ENCODE measurements at places on chromosomes 11 and 22. TPM values are rescaled to one million over a fixed set of nuclear protein-coding genes. Genes with fewer than 3 reads are reported as not detected.
A peak's percentile ranks its signal among the peaks of the same experiment; 100 is the strongest.

MMP11 gene
- 7.4 TPM for total RNA-seq

MYH9 gene
- 258 TPM for total RNA-seq

MS4A14 gene
- total RNA-seq: not detected

LRP4 gene
- total RNA-seq: 7.4 TPM

OR51B5 gene
- total RNA-seq: 140 TPM

SSH3 gene
- 57.8 TPM for total RNA-seq

CSRP3 gene
- not detected for total RNA-seq

GTSE1 gene
- 46.1 TPM for total RNA-seq

CCDC15 gene
- 2.4 TPM for total RNA-seq

ELFN2 gene
- 45.4 TPM for total RNA-seq

OR8D1 gene
- total RNA-seq: not detected

IL17REL gene
- not detected for total RNA-seq

CDKN1C gene
- total RNA-seq: 24.0 TPM

FAM111B gene
- 10.7 TPM for total RNA-seq

- no peaks in the 10 kb centered on the region for H3K4me1 ChIP-seq
- no peak for DNase-seq
- H3K27me3 ChIP-seq: no peaks in the 10 kb centered on the region
- H3K4me3 ChIP-seq: no peak overlapping the region
- no peaks in the 10 kb centered on the region for H3K36me3 ChIP-seq
- no peak overlapping the region for H3K27ac ChIP-seq
Observed at GRCh38 chr11:112361396-112361795, 100.7 kb upstream of the PLET1 start.

DNA sequence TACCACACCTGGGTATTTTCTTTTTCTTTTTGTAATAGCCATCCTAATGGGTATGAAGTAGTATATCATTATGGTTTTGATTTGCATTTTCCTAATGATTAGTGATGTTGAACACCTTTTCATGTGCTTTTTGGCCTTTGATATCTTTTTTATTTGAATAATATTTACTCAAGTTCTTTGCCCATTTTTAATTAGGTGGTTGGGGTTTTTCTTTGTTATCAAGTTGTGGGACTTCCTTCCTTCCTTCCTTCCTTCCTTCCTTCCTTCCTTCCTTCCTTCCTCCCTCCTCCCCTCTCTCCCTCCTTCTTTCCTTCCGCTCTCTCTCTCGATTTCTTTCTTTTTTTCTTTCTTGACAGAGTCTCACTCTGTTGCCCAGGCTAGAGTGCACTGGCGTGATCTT lies 75.0 kb upstream of the PDGFD start:
- no peaks in the 10 kb centered on the region for H3K27me3 ChIP-seq
- H3K27ac ChIP-seq: no peak overlapping the region
- no peak overlapping the region for H3K4me3 ChIP-seq

DNA sequence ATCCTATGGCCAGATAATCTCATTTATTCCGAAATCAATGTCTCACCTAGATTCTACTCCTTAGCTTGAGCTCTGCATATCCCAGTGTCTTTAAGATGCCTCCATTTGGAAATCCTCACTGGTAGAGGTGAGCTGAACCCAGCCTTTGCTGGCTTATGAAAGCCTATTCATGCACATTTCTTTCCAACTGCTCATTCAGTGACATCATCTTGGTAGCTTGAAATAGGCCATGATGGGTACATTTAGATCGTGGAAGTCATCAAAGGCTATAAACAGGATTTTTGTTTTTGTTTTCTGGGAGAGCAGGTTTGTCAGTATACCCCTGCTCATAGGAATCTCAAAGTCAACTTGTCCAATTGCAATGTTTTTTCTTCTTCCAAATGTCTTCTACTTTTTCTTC lies 6.0 kb downstream of the NXPE1 start:
- no peak overlapping the region for H3K4me3 ChIP-seq
- no peaks in the 10 kb centered on the region for H3K27me3 ChIP-seq
- H3K4me1 ChIP-seq: no peaks in the 10 kb centered on the region
- H3K27ac ChIP-seq: no peak overlapping the region
- no peaks in the 10 kb centered on the region for H3K36me3 ChIP-seq

- DNase-seq: no peak
- H3K4me3 ChIP-seq: no peak overlapping the region
- H3K4me1 ChIP-seq: no peaks in the 10 kb centered on the region
- H3K27me3 ChIP-seq: no peaks in the 10 kb centered on the region
- no peak overlapping the region for H3K27ac ChIP-seq
Observed at GRCh38 chr22:33271390-33272161, 213.4 kb upstream of the SYN3 start.

- no peaks in the 10 kb centered on the region for H3K36me3 ChIP-seq
- no peaks in the 10 kb centered on the region for H3K4me1 ChIP-seq
- DNase-seq: no peak
- H3K27ac ChIP-seq: no peak overlapping the region
Observed at GRCh38 chr11:3136546-3137455, 28.3 kb downstream of the OSBPL5 start.

- no peaks in the 10 kb centered on the region for H3K36me3 ChIP-seq
- no peak overlapping the region for H3K27ac ChIP-seq
- H3K27me3 ChIP-seq: no peaks in the 10 kb centered on the region
- 0 out of 2 replicates have a peak, but pooled peaks cover 5% of the 10 kb centered on the region for H3K4me1 ChIP-seq
Observed at GRCh38 chr11:105049481-105049880, 4.3 kb upstream of the CARD16 start.

- no peak for DNase-seq
- H3K27me3 ChIP-seq: no peaks in the 10 kb centered on the region
- H3K4me1 ChIP-seq: no peaks in the 10 kb centered on the region
- H3K36me3 ChIP-seq: no peaks in the 10 kb centered on the region
Observed at GRCh38 chr11:75996523-75997442, 181.8 kb downstream of the UVRAG start.

GRCh38 chr11:61411589-61411988 lies 18.2 kb downstream of the CPSF7 start:
- peaks cover 78% of the 10 kb centered on the region for H3K36me3 ChIP-seq
- no peak overlapping the region for H3K4me3 ChIP-seq
- H3K4me1 ChIP-seq: no peaks in the 10 kb centered on the region
- no peak for DNase-seq
- no peak overlapping the region for H3K27ac ChIP-seq

- no peaks in the 10 kb centered on the region for H3K27me3 ChIP-seq
- H3K36me3 ChIP-seq: peaks cover 4% of the 10 kb centered on the region
- no peak for DNase-seq
- H3K4me3 ChIP-seq: no peak overlapping the region
- peaks cover 20% of the 10 kb centered on the region for H3K4me1 ChIP-seq
Observed at GRCh38 chr11:63764340-63764678, 4.3 kb downstream of the ZFTA start.

DNA sequence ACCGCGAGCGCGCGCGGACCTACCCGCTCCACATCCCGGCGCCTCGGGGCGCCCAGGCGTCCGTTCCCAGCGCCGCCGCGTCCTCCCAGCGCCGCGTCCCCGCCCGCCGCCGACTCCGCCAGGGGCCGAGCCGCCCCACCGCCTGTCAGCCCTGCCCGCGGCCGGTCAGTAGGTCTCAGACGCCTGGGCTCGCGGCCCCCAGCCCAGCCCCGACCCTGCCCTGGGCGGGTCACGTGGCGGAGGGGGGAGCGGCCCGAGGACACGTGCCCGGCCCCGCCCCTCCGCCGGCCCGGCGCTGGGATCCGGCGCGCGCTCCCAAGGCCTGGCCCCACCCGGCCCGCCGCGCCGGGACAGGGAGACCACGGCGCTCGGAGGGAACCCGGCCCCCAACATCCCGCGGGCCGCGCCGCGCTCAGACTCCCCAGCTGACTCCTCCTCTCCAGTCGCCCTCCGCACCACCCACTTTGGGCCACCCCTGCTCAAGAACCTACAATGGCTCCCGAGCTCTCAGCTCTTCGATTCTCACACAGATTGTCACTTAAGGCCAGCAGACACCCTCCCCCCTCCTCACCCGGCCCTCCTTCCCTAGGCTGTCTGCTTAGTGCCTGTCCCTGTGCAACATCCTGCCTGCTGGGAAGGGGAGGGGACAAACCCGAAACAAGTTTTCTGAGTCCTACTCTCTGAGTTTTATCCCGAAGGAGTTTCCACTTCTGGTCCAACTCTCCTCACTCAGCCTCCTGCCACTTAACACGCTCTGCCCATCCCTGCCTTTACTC lies at the start of gene RAB3IL1:
Gene RAB3IL1 (minus strand): TSS at position 233 of the 776 bp plus-strand sequence. CDS start 199 bp downstream, at position 34.
- H3K4me3 ChIP-seq: peak within 1 kb of the TSS; percentile 64
- no peaks in the 10 kb centered on the region for H3K36me3 ChIP-seq
- peak within 1 kb of the TSS; percentile 33 for H3K27ac ChIP-seq
- no peaks in the 10 kb centered on the region for H3K27me3 ChIP-seq
- DNase-seq: no peak

DNA sequence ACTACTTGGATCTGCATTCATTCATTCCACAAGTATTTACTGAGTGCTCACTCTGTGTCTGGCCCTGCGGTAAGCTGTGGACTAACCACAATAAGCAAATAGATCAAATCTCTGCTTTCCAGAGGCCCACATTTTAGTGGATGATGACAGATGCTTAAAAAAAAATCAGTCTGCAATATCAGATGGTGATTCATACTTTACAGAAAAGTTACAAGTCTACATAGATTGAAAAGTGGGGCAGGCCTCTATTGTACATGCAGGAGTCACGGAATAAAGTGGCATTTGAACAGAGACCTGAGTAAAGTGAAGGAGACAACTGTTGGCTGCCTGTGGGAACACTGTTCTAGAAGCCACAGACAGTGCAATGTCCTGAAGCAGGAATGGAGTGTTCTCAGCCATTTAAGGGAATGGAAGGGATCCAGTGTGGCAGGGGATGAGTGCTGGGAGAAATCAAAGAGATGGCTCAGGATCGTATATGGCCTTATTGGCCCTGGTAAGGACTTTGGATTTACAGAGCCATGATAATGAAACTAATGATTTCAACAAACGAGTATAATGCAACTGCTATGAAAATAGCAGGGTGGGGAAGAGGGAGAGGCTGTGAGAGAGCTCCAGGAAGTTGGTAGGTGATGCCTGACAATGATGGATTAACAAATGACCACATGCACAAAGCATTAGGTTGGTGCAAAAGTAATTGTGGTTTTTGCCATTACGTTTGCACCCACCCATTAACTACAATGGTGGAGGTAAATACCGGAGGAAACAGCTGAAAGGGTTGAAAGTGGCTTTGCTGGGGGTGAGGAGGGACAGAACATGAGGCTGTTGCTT lies 31.1 kb downstream of the TMEM45B start:
- H3K4me1 ChIP-seq: no peaks in the 10 kb centered on the region
- no peak for DNase-seq
- no peak overlapping the region for H3K27ac ChIP-seq
- H3K36me3 ChIP-seq: no peaks in the 10 kb centered on the region
- H3K4me3 ChIP-seq: no peak overlapping the region

- H3K27me3 ChIP-seq: no peaks in the 10 kb centered on the region
- no peak overlapping the region for H3K27ac ChIP-seq
- no peaks in the 10 kb centered on the region for H3K4me1 ChIP-seq
Observed at GRCh38 chr22:41876275-41876674, 38.6 kb downstream of the SHISA8 start.

GRCh38 chr22:43990044-43990443 lies 34.1 kb upstream of the PARVB start:
- DNase-seq: no peak
- H3K27me3 ChIP-seq: no peaks in the 10 kb centered on the region
- H3K36me3 ChIP-seq: peaks cover 33% of the 10 kb centered on the region
- H3K4me1 ChIP-seq: no peaks in the 10 kb centered on the region

GRCh38 chr11:35919244-35919643 lies 24.6 kb upstream of the LDLRAD3 start:
- H3K27me3 ChIP-seq: 0 out of 2 replicates have a peak, but pooled peaks cover 13% of the 10 kb centered on the region
- no peak for DNase-seq
- no peaks in the 10 kb centered on the region for H3K36me3 ChIP-seq
- no peak overlapping the region for H3K4me3 ChIP-seq

DNA sequence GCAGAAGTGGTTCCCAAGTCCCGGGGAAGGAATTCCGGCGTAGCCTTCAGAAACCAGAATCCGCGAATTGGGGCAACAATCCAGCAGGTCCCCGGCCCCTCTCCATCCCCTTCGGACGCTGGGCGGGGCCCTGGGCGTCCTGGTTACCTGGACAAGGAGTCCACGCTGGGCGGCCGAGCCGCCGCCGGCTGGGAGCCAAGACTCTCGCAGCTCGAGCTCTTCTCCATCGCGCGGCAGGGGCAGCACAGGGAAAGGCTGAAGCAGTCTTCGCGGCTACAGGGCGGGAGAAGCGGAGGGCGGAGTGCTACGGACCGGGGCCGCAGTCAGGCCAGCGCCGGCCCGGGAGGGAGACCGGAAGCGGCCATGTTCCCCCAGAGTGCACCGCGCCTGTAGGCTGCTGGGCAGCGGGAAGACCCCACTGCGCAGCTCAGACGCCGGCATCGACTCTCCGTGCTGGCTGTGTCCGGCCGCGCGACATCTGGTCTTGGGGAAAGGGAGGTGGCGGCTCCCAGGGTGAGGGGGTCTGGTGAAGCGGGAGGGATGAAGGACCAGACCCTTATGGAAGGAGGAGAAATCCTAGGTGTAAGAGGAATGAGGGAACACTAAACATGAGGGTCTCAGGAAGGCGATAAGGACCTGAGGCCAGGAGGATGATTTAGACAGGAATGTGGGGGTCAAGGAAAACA lies at the start of gene MTMR2:
Gene MTMR2 (minus strand): TSS at position 380 of the 686 bp plus-strand sequence. CDS start 153 bp downstream, at position 227.
- DNase-seq: peak; percentile 31
- peaks cover 6% of the 10 kb centered on the region for H3K4me1 ChIP-seq
- H3K27me3 ChIP-seq: no peaks in the 10 kb centered on the region
- H3K27ac ChIP-seq: peak within 1 kb of the TSS; percentile 79
- H3K4me3 ChIP-seq: peak within 1 kb of the TSS; percentile 94

DNA sequence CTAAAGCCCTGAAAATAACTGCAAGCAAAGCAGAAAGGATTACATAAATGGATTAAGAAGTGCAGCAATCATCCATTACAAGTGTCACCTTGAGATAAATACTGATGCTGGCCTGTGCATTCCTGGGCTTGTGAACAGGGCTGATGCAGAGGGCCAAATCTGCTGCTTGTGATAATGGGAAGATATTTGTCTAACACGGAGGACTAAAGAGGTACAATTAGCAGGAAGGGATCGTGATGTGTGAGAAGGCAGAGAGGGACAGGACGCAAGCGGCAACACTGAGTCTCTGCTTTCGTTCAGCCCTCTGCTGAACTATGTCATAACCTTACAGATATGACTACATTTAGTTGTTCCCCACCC lies 107.7 kb upstream of the DDI1 start:
- no peak overlapping the region for H3K27ac ChIP-seq
- H3K27me3 ChIP-seq: no peaks in the 10 kb centered on the region
- no peaks in the 10 kb centered on the region for H3K36me3 ChIP-seq
- H3K4me1 ChIP-seq: peaks cover 3% of the 10 kb centered on the region
- no peak for DNase-seq

DNA sequence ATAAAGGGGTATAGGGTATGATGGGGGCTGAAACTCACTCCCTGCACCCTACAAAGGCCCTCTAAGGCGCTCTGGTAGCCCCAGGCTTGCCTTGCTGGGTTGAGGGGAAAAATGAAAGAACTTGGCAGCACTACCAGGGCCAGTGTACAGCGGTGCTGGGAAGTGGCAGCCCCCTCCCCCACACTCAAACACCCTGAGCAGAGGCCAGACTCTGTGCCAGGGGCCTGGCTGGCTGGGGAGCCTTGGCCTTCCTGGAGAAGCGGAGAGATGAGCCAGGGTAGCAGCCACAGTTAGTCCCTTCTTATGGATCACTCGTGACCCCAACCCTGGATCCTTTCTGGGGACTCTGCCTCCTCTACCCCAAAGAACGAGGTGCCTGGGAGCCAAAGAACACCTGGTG lies 2.7 kb downstream of the TMEM134 start:
- H3K4me1 ChIP-seq: peaks cover 35% of the 10 kb centered on the region
- DNase-seq: no peak
- peak overlapping the region; percentile 98 for H3K27ac ChIP-seq
- no peaks in the 10 kb centered on the region for H3K36me3 ChIP-seq

Data from HCT116 (cell line).